ENCODE measurements at places on chromosomes 11 and 22.

- DNase-seq, result no peak
Observed at GRCh38 chr11:13423372-13423771, 39.6 kb downstream of the BTBD10 start.

GRCh38 chr11:118533769-118534729 lies 3.1 kb downstream of the TMEM25 start:
- DNase-seq, result no peak

GRCh38 chr11:119774172-119774763 lies 45.3 kb upstream of the NECTIN1 start:
- DNase-seq, result no peak

GRCh38 chr11:62472063-62472884 lies 53.4 kb downstream of the SCGB1A1 start:
- DNase-seq, result no peak

GRCh38 chr11:115965767-115966504 lies 461.7 kb upstream of the CADM1 start:
- DNase-seq, result no peak

DNA sequence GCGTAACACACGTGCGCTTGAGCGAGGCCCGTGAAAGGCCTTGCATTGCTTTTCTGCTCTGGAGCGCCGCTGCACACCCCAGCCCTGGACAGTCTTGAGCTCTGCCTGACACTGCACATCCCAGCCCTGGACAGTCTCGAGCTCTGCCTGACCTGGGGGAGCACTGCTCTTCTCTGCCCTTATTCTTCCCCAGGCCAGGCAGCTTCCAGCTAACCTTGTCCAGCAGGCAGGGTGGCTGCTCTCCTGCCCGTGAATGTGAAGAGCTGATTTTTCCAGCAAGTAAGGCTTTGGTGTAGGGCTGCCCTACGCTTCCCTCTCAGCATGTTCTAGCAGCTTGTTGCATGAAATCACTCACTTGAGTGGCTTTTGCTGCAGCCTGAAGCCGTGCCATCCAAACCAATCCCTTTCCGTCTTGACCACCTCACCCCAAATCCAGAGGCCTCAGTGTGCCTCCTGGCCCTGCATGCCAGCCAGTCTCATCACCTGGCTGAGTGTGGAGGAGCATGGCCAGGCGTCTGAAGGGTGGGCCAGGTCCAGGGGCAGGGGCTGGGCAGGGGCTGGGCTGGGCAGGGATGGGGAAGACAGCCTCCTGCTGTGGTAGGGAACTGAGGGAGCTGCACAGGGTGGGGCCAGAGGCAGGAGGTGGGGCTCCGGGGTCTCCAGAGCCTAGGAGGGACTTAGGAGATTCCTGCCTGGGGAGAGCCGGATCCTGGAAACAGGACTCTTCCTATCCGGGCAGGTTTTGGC lies 89.5 kb upstream of the B3GAT1 start:
- DNase-seq, result no peak

DNA sequence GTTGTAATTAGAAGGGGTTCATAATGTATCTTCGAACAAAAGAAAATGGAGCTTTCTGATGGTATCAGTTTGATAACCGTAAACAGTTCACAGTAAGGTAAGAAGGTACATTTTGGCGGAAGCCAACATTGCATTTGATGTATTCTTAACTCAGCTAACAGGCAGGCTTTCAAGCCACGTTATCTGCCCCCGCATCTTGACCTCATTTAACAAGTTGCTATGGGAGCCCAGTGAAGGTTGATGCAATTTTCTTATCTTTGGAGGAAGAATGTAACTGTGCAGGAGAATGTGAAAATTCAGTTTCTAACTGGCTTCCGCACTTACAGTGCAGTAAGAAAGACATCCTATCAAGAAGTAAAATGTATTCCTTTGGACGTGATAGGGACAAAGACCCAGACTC lies 110.6 kb downstream of the ETS1 start:
- DNase-seq, result no peak

DNA sequence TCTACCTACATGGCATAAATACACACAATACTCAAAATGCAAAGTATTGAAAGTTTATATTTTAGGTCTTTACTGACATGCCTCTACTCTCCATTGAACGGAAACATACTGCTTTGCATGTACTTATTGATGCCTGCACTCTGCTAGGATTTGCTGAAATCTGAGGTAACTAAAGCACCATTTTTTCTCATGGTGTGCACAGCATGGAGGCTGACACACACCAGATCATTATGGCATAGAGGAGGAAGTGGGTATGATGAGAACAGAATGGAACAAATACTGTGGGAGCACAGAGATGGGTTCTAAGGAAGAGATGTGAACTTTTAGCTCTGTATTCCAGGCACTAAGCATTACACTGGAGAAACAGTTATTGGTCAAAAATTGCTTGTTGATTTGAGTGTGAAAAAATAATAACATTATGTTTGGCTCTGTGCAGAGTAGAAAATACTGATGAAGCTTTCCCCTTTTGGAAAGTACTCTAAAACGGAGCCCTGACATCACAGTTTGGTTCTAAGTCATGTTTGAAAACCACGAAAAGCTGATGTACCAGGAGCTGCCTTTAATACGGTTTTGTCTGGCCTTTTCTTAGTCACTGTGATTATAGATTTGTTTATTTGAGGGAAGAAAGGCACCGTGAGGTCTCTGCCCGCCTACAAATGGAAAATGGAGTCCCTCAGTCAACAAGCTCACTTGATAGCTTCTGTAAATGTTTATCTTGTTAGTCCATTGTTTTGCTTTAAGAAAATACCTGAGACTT lies 5.6 kb downstream of the OR52R1 start:
- no peak for DNase-seq

DNA sequence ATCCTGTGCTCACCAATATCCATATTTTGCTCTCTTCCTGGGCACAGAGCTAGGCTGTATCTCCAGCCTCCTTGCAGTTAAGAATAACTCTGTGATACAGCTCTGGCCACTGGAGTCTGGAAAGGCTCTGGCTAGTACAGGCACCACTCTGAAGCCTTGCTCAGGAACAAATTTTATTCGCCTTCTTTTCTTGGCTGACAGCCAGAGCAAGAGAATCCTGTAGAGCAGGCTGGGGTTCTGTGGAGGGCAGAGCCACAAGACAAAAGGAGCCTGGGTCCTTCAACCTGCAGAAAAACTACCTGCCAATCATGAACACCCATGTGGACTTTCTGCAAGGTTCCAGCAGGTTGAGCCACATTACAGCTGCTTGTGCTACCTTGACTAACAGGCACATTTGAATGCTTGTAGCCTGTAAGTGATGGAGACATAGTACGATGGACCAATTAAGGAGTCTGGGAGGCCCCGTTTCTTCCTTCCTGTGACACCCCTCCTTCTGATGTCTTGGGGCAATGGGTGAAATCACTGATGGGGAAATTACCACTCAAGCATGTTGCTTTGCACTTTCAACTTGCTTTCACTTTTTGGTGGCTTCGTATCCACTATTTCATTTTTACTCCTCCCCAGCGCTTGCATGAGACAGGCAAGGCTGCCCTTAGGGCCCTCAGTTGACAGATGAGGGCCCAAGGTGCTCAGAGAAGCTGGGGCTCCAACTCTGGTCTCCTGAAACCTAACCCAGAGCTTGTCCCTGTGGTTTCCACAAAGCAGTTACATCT lies 267.2 kb upstream of the SYN3 start:
- DNase-seq, result peak; percentile 39

DNA sequence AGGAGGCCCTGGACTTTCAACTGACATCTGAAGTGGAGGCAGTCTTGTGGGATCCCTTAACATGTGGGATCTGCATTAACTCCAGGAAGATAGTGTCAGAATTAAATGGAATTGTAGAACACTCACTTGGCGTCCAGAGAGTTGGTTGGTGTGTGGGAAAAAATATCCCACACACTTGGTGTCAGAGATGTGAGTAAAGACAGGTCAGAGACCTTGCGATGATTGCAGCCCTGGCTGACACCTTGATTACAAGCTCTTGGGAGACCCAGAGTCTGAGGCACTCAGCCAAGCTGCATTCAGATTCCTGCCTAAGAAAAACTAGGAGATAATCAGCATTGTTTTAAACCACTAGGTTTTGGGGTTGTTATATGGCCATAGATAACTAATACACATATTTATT lies 7.2 kb upstream of the TPCN2 start:
- no peak for DNase-seq

GRCh38 chr11:34154059-34154875 lies 48.8 kb downstream of the NAT10 start:
- DNase-seq, result peak; percentile 71

DNA sequence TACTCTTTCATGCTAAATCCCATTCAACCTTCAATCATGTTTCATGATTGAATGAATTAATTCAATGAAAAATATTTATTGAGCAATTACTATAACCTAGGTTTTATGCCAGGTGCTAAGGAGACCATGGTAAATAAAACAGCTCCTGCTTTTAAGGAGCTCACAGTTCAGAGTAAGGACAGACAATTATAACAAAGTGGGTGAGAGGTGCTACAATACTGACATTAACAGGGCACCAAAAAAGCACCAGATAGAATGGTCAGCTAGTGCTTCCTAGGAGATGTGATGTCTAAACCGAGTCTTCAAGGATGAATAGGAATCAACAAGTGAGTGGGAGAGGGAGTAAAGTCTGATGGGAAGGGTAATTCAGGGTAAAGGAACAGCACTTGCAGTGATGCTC lies 366.7 kb downstream of the SOX6 start:
- no peak for DNase-seq

DNA sequence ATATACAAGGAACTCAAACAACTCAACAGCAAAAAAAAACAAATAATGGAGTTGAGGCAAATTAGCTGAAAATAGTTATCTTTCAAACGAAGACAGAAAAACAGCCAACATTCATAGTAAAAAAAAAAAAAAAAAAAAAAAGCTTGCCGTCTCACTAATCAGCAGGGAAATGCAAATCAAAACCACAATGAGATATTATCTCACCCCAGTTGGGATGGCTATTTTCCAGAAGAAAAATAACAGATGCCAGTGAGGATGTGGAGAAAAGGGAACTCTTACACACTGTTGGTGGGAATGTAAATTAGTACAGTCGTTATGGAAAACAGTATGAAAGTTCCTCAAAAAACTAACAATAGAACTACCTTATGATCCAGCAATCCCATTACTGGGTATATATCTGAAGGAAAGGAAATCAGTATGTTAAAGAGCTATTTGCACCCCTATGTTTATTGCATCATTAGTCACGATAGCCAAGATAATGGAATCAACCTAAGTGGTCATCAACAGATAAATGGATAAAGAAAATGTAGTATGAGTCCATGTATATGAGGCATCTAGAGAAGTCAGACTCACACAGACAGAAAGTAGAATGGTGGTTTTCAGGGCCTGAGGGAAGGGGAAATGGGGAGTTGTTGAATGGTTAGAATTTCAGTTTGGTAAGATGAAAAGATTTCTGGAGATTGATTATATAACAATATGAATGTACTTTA lies 56.0 kb downstream of the USP35 start:
- DNase-seq, result no peak

GRCh38 chr11:64121663-64122410 lies 44.1 kb downstream of the MACROD1 start:
- no peak for DNase-seq

DNA sequence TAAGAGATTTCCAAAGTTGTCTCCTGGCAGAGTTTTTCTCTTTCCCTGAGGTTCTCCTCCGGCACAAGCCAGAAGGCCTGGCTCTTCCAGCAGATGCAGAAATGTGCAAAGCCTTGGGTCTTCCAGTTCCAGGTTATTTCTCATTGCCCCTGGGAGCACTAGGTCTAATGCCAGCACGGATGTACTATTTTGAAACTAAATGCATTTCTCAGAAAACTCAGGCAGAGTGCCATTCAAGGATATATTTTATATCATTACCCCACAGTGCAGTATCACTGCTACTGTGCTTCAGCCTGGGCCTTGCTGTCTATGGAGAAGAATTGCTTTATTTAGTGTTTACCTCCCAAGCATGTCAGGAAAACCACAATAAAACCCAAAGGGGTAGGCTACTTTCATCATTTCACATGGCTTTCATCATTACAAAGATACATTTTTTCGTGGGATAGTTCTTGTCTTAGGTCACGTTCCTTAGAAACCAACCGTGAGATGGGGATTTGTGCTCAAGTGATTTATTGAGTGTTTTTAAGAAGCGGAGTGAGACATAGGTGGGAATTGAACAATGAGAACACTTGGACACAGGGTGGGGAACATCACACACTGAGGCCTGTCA lies 22.4 kb upstream of the FZD4 start:
- no peak for DNase-seq

- no peak for DNase-seq
Observed at GRCh38 chr22:21764038-21764804, 28.6 kb upstream of the YPEL1 start.

GRCh38 chr11:120218695-120219033 lies 7.8 kb downstream of the OAF start:
- no peak for DNase-seq

DNA sequence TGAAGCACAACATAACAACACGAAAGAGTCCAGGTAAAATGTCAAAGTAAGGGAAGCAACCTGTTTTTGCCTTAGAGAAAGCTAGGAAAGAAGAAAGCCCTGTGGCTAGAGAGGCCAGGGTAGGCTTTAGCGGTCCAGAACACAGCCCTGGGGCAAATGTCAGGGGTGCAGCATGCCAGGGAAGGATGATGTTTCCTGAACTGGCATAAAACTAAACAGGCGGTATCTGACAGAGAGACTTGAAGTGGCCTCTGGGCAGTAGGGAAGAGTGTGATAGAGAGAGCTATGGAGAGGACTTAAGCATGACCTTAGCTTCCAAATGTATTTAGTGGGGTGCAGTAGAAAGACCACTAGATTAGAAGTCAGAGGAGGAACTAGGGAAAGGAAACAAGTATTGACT lies 103.5 kb downstream of the KCNC1 start:
- no peak for DNase-seq

- no peak for DNase-seq
Observed at GRCh38 chr22:22087854-22088657, 105.5 kb upstream of the TOP3B start.

- DNase-seq, result no peak
Observed at GRCh38 chr11:41446107-41446506, 13.3 kb downstream of the LRRC4C start.

- DNase-seq, result no peak
Observed at GRCh38 chr11:84817998-84818397, 809.1 kb downstream of the DLG2 start.

DNA sequence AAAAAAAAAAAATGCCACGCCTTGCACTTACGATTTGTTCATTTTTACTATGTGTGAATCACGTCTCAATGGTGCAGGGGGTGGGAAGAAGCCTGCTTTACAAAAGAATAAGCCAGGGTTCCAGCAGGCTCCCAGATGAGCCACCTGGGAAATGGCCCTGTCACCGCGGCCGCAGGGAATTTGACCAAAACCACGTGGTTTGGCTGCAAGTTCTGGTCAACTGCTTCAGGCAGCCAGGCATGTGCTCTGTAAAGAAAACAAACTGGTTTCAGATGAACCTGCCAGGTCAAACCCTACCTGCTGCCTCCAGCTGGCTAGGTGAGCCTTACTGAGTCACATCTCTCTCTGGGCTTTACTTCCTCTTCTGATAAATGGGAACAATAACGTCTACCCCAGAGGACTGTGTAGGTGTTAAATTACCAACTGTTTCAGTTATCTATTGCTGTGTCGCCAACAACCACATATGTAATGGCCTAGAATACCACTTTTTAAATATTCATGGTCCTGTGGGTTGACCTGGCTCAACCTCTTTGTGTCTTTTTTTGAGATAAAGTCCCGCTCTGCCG lies 30.5 kb upstream of the GCAT start:
- DNase-seq, result peak; percentile 48

GRCh38 chr11:70921804-70922203 lies 330.6 kb downstream of the SHANK2 start:
- no peak for DNase-seq

- no peak for DNase-seq
Observed at GRCh38 chr11:103488579-103488978, 379.4 kb downstream of the DYNC2H1 start.
